ENCODE measurements at places on chromosomes 13 and 19. TPM values are rescaled to one million over a fixed set of nuclear protein-coding genes. Genes with fewer than 3 reads are reported as not detected.
A peak's percentile ranks its signal among the peaks of the same experiment; 100 is the strongest.

The IGFL3 gene
- total RNA-seq, result not detected

The PRR19 gene
- total RNA-seq, result not detected

The FAM124A gene
- total RNA-seq, result not detected

The UQCRFS1 gene
- total RNA-seq, result 27.4 TPM

The MEIOSIN gene
- not detected for total RNA-seq

DNA sequence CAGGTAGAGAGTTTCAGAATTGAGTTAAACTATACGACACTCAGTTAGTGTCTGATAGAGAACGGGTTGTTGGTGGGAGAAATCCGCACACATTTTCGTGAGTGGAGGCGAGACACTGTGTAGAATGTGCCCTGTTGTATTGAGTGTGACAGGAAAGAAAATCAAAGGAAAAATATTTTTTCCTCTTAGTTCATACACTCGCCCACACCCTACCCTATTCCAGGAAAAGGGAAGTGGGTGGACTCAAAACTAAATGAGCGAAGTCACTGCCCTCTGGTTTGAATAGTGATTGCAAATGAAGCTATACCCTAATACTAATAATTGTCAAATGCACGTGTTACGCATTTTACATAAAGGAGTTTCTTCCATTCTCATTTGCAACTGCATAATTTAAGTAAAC, 2.0 kb downstream of the ZNF347 start:
- DNase-seq, result no peak

DNA sequence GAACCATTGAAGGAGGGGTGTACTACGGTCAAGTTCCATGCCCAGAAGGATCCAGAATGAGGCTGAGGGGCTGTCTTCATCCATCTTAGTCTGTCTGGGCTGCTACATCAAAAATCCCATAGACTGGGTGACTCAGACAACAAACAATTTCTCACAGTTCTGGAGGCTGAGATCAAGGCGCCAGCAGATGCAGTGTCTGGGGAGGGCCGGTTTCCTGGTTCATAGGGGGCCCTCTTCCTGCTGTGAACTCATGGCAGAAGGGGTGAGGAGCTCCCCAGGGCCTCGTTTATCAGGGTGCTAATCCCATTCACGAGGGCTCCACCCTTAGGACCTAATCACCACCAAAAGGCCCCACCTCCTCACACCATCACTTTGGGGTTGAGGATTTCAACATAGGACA, 14.7 kb upstream of the KCTD15 start:
- DNase-seq, result peak; percentile 64

- DNase-seq, result no peak
These were observed 869.4 kb downstream of the PCDH17 start for GRCh38 chr13:58500938-58501337.

- peak; percentile 87 for DNase-seq
These were observed 10.9 kb upstream of the SPC24 start for GRCh38 chr19:11166281-11167142.

- peak; percentile 25 for DNase-seq
These were observed 17.7 kb upstream of the PTPRS start for GRCh38 chr19:5358173-5358800.

- DNase-seq, result no peak
These were observed 8.4 kb downstream of the NAPA start for GRCh38 chr19:47506459-47506858.

GRCh38 chr19:53865918-53866864, 1.5 kb upstream of the MYADM start:
- DNase-seq, result peak; percentile 95

- no peak for DNase-seq
These were observed 349.0 kb downstream of the TBC1D4 start for GRCh38 chr13:75132701-75133695.

- DNase-seq, result no peak
These were observed 4.4 kb downstream of the KLF5 start for GRCh38 chr13:73063166-73063565.

DNA sequence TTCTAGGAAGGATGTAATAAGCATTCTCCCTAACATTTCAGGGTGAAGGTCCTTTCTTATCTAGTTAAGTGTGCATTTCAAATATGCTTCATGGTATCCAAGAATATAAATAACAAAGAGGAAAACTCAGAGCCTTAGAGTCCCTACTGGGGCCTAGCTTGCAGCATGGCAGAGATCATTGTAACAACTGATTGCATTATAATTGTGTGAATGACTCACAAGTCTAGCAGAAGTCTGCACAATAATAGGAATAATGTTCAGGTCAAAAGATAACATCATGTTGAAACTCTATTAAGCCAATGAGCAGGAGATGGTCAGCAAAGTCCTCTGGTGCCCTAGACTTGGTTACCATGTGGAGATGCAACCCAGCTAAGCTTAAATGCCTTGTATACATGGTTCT, 3.4 kb downstream of the POSTN start:
- peak; percentile 59 for DNase-seq

DNA sequence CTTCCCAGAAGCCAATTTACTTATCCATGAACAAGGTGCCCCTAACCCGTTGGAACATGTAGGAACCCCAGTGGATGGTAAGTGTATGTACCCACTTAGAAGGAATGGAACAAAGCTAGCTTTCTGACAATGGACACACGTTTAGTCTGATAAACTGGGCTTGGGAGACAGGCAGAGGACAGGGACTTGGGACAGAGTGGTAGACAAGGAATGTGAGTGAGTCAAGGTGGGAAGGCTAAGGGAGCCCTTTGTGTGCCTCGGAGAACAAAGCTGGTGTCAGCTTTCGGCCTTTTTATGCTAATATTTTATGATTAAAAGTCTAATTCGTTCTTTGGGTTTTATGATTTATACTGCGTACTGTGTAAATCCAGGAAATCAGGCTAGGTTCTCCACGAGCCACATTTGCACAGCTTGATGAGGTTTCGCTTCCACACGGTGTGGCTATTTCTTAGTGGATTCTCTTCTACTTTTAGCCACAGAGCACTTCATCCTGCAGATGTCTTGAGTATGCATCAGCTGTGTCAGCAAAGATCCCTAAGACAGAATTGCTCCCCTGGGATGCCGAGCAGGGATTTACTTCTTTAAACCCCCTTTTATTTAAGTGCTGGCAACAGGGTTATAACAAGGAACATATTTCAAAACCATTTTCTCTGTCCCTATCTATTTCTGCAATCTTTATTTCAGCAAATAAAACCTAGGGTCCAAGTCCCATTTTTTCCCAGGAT, 258.5 kb downstream of the DLEU7 start:
- DNase-seq, result no peak

- DNase-seq, result no peak
These were observed 71.0 kb downstream of the ZNF568 start for GRCh38 chr19:36987091-36987490.

GRCh38 chr19:54403054-54403453, 12.2 kb upstream of the TTYH1 start:
- DNase-seq, result no peak

- DNase-seq, result peak; percentile 93
These were observed 159.0 kb upstream of the IRS2 start for GRCh38 chr13:109945206-109945960.

- DNase-seq, result no peak
These were observed 2.5 kb downstream of the PALM start for GRCh38 chr19:711254-711653.

Data from GM23248 (cell line).